ENCODE measurements at places on chromosomes 7 and 10.

GRCh38 chr10:99921948-99922347 lies 87.8 kb downstream of the DNMBP start:
- no peak for DNase-seq

- no peak for DNase-seq
These were observed 6.4 kb downstream of the ACTA2 start for GRCh38 chr10:88946200-88946599.

DNA sequence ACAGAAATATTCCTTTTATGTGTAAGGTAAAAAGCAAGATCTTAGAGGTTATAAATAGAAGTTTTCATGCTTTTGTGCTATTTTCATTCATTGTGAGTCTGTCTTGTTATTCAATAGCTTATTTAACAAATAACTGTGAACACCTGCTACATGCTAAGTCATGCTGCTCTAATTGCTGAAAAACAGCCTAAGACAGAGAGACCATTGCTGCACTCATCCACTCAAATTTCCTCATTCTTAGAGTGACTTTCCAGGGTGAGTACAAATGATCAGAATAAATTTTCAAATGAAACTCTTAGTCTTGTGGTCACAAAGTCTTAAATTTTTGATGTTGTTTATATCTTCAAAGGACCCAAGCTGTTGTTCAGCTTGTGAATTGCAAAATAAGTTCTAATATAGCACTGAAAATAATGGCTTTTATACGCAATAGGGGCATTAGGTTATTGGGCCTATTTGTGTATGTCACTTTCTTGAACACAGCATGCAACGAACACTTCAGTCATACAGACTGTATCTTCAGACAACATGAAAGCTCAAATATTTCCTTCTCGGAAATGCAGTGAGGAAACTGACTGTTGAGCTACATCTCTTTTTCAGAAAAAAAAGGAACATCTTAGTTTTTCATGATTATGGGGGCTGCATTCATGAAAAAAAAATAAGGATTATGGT lies 247.9 kb upstream of the PCDH15 start:
- DNase-seq: no peak

GRCh38 chr7:5388905-5389433 lies 34.7 kb downstream of the TNRC18 start:
- DNase-seq: no peak

DNA sequence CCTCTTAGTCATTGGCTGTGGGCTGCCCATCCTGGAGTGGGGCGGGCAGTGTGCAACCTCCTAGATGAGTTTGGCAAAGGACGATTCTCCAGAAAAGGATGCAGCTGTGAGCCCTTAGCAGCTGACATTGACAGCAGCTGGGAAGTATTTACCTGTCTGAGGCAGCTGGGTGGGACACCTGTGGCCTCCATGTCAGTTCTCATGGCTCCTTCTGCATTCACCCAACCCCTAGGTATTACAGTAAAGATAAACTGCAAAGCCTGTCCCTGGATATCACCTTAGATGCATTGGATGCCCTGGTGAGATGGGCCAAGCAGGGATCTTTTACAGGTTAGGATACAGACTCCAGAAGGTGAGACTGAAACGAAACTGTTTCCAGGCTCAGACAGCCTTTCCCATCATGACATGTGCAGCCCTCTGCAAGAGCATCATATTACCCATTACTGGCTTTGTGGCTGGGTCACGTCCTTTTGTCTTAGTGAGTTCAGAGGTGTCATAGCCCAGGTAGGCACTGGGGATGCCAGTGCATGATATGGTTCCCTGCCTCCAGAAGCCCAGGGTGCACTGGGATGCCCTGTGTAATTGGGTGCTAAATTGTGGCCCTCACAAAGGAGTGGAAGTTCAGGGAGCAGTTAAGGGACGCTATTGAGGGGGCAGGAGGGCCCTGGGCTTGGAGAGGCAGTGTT lies 28.9 kb downstream of the MINDY4 start:
- no peak for DNase-seq

- no peak for DNase-seq
These were observed 75.0 kb downstream of the PRKAG2 start for GRCh38 chr7:151801782-151802468.

GRCh38 chr7:88314061-88314491 lies 7.4 kb upstream of the STEAP4 start:
- DNase-seq: no peak

DNA sequence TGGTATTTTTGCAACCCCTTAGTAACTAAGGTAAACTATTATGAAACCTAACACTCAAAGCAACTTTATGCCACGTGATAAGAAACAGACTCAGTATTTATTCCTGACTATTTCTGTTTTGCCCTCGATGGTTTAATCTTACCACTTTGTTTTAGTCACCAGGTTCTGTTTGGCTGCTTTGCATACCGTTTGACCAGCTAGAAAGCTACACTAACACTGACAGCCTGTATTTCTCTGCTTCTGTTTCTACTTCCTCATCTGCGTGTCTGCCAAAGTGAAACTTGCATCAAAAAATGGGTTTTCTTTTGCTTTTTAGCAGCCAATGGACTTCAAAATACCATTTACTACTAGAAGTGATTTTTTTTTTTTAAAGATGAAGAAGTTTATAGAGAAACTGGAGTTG lies 802.5 kb downstream of the GRM8 start:
- DNase-seq: no peak

GRCh38 chr10:34966451-34966850 lies 123.7 kb downstream of the CUL2 start:
- DNase-seq: no peak

GRCh38 chr7:6482307-6482706 lies 34.6 kb upstream of the DAGLB start:
- no peak for DNase-seq

DNA sequence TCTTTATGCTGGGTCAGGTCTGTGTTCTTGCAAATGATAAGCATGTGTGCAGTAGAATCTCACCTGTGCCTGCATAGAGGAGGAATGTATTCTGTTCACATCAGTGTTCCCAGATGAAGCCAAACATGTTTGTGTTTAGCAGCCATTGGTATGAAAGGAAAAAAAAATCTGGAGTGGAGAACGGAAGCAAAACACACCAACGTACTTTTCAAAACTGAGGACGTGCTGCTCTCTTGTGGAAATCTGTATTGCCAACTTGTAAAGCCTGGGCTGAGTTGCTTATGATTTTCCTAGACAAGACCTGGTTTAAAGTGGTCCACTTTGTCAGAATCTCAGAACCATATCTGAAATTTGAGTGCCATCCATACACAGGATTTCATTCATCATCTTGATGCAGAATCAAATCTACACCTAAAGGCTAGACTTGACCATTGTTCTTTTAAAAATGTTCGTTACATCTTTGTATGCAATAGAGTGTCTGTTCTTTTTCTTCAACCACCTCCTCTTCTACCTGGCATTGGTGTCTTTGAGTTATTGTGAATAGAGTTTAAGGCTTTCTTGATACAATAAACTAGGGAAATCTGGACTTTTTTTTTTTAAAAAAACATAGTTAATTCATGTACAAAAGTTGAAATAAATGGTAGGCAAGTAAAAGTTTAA lies 367.7 kb downstream of the PHF14 start:
- DNase-seq: no peak

GRCh38 chr10:57799625-57800024 lies 468.1 kb downstream of the IPMK start:
- DNase-seq: no peak

All from activated T-helper 1 cell treated with anti-CD3 and anti-CD28 coated beads, Interleukin-2, amount 50 U/mL, for 16 hours (primary cell).